Renal pelvis (tissue), 12 donors: ENCODE measurements at places on chromosomes 3 and 15.

GRCh38 chr3:197024881-197025735, 4.5 kb downstream of the MELTF start:
- DNase-seq, result no peak

- no peak for DNase-seq
These were observed 57.3 kb downstream of the LSM3 start for GRCh38 chr3:14235912-14236295.

DNA sequence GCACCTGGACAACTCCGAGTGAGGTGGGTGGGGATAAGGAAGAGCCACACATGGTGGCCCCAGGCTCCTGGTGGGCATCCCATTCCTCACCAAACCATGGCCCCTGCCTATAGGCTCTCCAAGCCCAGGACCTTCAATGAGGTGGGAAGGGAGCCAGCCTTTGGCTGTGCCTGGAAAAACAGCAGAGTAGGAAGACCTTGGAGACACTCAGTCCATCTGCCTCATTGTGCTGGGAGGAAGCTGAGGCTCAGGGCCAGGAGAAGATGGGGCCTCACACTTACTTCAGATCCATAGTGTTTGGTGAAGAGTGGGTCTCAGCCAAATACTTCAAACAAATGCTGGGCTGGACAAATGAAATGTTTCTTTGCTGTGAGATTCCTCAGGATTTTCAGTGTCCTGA, 47.4 kb upstream of the APEH start:
- no peak for DNase-seq

GRCh38 chr15:77500989-77501388, 80.3 kb downstream of the HMG20A start:
- DNase-seq, result no peak
